ENCODE measurements at places on chromosomes 3 and 15.

DNA sequence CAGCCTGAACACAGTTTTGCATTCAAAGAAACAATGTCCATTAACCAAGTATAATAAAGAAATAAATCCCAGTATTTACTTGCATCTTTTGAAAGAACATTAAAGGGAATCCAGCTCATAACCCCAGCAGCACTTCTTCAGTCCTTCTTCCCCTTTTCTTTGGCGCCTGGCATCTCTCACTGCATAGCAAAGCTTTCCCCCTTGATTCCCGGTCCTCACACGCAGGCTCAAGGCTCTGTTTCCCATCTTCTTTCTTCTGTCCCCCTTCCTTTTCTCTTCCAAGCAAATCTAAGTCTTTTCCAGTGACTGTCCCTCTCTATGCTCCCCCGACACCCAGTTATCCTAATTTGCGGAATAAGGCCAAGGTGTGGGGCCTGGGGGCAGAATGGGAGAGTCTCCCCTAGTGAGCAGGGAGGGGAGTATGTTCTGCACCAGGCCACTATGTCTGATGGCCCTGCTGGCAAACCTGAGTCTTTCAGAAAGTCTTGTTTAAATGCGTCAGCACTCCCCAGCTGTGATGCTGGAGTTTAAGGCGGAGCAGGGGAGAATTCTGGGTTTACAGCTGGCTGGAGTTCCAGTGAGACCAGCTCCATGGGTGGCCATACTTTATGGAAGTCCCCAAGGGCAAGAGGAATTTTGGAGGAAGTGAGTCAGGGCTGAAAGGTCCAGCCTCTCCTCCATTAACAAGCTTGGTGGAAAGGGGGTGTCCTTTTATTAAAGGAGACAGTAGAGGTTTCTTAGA, 42.1 kb downstream of the GOLGA6A start:
- DNase-seq = peak; percentile 100

- DNase-seq = no peak
These were observed 300.2 kb downstream of the OTOL1 start for GRCh38 chr3:161796780-161797179.

- no peak for DNase-seq
These were observed 22.2 kb downstream of the NXPE3 start for GRCh38 chr3:101801174-101801573.

DNA sequence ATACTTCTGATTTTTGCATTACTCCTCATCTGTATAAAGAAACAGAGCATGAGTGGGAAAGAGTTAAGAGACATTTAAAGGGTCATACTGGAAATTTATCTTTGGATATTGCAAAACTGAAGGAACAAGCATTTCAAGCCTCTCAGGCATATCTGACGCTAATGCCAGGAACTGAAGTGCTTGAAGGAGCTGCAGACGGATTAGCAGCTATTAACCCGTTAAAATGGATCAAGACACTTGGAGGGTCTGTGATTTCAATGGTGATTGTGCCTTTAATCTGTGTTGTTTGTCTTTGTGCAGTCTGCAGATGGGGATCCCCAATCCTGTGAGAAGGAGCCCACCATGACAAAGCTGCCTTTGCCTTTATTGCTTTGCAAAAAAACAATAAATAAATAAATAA, 202.5 kb upstream of the UBE3A start:
- no peak for DNase-seq

DNA sequence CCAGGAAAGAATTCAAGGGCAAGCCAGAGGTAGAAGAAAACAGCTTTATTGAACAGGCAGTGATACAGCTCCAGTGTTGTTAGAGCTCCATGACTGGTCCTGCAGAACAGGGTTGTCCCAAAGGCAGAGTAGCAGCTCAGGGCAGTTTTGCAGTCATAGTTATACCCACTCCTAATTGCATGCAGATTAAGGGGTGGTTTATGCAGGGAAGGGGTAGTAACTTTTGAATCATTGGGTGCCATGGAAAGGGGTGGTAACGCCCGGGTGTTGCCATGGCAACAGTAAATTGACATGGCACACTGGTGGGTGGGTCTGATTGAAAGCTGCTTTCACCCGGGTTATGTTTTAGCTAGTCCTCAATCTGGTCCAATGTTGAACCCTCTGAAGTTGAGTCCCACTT, 9.7 kb upstream of the RAB6B start:
- no peak for DNase-seq

DNA sequence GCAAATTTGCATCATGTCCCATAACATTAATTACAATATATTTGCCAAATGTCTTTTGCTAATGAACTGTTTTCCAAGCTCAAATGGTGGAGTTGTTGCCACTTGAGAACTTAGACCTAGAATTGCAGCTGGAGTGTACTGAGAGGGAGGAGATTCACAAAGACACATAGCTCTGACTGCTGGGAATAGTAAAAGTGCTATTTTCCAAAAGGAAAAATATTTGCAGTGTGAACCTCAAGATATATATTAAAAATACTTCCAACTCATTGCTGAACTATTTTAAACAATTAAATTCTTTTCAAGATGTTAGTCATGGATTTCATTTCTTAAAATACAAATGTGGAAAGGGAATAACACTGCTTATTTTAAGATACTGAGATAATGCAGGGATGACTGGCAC, 666.8 kb upstream of the ARPP21 start:
- peak; percentile 63 for DNase-seq

DNA sequence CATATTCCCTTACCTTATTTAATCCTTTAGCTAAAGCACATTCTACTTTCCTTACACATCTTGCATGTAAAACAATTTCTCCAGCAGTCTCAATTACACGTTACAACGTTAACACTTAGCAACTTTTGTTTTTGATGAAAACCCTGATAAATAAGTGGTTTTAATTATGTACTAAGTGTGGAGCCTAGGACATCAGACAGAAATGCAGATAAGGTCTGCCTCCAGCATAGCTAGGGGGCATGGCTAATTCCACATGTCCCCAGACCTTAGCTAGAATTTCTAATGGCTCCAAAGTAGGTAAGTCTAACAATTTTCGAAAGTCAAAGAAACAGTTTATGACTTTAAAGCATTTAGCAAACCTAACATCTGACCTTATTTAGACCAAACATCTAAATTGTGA, 77.4 kb upstream of the TERB2 start:
- no peak for DNase-seq

DNA sequence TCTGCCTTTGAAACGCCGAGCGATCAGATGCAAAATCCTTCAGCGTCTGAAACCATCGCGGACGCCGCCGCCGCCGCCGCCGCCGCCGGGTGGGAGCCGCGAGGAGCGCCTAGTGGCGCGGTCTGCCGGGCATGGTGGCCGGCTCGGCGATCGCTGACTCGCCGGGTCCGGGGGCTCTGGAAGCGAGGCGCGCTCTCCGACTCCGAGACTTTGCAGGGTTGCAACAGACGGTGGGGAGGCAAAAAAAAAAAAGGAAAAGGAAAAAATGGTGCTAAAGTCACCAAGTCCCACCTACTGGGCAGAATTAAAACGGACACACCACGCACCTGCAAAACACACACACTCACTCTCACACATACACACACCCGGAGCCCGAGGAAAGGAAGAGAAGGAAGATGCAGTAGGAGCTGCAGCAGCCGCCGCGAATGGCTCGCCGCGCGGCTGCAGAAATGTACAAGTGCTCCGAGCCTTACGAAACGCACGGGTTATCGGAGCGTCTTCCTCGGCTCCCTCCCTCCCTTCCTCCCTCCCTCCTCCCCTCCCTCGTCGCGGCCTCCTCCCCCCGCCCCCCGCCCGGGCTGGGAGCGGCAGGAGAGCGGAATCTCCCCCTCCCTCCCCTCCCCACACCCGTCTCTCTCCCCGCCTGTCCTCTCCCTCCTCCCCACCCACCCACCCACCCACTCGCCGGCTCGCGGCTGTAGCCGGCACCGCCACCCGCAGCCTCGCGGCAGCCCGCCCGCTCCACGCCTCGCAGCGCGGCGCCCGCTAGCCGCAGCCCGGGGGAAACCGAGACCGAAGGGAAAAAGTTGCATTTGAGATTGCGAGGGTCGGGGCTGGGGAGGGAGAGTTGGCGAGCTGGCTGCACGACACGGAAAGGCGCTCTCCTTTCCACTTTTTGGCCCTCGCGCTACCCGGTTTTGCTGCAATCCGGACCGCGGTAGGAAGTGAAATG, at the start of gene NTRK3:
TSS of gene NTRK3 (minus strand) at position 461 of the 952 bp plus-strand sequence. CDS start 586 bp downstream, outside the sequence.
- DNase-seq = no peak

DNA sequence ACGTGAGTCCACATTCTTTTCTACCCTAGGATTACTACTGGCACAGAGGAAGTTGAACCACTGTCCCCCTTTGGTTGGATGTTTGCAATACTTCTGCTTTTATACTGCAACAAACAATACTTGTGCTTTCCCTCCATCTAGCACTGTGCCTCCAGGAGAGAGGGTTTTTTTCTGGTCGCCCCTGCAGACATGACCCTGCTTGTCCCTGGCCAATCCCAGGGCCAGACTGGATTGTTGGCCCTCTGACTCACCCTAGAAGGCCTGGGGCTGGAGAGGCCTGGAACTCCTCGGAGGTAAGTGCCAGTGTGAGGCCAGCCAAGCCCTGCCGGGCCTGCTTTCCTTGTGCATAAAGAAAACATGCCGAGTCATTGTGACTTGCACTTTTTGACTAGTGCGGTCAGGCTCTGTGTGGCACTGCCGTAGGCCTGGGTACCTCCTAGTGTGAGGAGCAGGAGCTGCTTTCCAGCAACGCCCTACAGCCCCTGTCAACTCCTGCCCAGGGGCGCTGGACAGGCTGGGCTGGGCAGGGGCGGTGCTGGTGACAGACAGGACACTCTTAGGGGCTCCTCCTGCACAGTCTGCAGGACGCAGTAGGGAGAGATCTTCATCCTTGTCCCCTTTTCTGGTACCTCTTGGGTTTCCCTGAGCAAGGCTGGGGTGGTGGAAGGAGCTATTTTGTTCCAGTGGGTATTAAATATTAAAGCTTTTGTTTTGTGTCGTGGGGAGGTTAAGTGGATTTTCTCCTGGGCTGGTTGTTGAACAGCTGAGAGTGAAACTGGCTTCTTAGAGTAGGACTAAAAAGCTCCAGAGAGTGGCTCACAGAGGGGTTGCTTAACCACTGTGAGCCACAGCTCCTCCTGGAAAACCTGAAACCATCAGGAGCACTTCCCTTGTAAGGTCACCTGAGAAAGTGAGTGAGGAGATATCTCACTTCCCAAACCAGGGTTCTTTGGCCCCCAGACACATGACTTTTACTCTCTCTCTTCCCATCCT, 14.4 kb upstream of the TKT start:
- peak; percentile 99 for DNase-seq

DNA sequence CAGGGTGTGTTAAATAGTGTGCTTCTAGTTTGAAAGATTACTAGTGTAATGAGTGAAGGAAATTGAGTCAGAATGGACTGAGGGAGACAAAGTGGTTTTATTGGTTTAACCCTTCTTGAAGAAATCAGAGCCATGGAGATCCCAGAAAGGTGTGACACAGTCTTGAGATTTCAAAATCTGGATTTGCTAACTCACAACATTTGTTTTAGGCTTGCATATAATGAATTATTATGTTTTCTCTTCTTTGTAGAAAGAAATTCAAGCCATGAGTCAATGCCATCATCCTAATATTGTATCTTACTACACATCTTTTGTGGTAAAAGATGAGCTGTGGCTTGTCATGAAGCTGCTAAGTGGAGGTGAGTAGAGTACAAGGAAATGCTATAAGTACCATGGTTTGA, 25.1 kb downstream of the OXSR1 start:
- no peak for DNase-seq

- DNase-seq = no peak
These were observed 45.0 kb downstream of the EHHADH start for GRCh38 chr3:185208823-185209222.

GRCh38 chr15:85361323-85361722, 19.1 kb upstream of the AKAP13 start:
- DNase-seq = no peak

DNA sequence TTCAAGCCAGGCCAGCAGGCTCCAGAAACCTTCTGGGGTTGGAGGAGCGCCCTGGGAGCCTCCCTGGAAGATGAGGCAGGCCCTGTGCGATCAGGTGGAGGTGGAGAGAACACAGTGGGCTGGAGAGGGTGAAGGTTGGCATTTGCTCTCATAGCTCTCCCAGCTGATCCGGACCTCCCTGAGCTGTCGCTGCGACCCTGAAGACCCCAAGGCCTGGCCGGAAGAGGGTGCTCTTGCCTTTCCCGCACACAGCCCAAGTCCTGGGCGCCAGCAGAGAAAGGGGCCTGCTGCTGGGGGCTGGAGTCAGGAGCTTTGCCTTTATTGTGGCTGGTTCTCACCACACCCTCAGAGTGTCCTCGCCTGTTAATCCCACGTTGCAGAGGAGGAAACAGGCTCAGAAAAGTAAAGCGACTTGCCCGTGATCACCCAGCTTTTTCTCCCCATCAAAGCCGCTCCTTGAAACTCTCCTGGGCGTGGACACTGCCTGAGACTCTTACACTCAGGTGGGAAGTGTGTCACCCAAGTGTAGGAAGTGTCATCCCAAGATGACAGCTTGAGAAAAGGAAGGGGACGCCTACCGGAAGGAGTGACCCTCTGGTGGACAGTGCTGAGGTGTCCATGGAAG, 8.6 kb upstream of the RPL29 start:
- peak; percentile 71 for DNase-seq

GRCh38 chr3:146903927-146904326, 298.8 kb upstream of the PLSCR5 start:
- no peak for DNase-seq

DNA sequence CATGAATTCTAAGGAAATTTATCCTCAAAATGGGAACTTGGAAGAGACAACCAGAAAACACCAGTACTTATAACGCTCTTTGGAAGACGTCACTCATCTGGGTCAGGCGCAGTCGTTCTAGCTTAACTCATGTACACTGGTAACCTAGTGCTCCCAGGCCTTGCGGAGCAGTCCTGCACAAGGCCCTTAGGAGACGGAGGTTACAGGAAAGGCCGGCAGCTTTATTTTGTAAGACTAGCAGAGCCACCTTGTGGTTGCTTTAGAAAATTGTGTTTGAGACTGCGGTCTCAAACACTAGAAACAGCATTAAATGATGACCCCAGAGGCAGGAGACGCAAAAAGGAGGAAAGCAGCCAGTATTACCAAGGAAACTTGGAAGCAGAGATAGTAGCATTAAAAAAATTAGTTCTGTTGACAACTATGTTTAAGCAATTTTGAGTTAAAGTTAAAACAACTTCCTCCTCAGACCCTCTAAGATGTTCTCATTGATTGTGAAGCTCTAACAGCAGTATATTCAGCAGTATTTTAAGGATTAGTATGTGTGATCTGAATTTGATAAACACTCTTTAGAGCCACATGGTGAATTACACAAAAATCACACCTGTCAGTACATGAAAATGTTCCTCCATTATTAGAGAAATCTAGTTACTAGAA, 141.9 kb upstream of the C2CD4B start:
- DNase-seq = peak; percentile 79

DNA sequence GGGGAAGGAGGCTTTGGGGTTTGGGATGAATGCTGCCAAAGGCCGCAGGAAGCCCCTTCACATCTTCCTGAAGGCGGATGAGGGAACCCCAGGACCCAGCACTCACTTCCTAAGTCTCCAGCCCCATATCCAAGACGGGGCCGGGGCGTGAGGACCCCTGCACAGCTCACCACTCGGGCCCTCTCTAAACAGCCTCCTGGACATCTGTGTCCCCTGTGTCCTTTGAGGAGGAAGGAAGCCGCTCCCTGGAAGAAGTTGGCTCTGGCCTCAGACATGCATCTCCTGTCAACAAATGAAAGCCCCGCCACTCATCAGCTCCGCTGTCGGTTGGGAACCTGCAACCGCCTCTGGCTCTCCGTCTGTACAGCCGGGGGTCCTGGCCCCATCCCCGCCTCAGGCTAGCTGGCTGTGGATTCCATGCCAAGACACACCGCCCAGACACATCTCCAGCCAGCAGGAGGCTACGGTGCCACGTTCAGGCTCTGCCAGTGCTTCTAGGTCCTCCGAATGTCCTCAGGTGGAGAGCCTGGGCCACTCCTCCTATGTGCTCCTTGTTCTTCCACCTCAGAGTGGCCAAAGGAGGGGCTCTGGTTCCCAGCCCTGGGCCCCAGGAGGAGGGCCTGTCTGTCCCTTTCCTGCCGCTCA, 140.0 kb upstream of the MEF2A start:
- DNase-seq = no peak

All from fibroblast of skin of back (primary cell).